ENCODE measurements at places on chromosomes 16 and 17.

GRCh38 chr17:57589151-57590034 is 155.7 kb downstream of the CCDC182 start:
- H3K36me3 ChIP-seq, result no peaks in the 10 kb centered on the region
- H3K4me3 ChIP-seq, result no peak overlapping the region
- no peak for DNase-seq
- H3K27me3 ChIP-seq, result no peaks in the 10 kb centered on the region
- no peaks in the 10 kb centered on the region for H3K4me1 ChIP-seq

- DNase-seq, result no peak
- no peaks in the 10 kb centered on the region for H3K27me3 ChIP-seq
- no peaks in the 10 kb centered on the region for H3K36me3 ChIP-seq
- no peak overlapping the region for H3K27ac ChIP-seq
Observed at GRCh38 chr17:77869041-77869599, 89.4 kb upstream of the TNRC6C start.

DNA sequence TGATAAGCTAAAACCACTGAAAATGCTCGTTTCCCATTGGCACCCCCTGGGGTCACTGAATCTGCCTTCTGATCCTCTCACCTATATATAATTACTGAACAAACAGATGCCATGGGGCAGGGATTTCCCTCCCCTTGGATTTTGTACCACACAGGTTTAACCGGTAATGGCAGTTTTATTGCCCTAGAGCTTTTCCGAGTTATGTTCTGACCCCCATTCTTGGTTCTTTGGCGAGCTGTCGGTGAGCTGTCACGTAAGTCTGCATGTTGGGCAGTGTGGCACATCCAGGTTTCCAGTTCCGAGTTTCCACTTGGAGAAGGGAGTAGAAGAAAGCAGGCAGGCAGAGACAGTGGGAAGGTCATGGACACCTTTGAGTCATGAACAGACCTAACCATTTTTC is 7.1 kb downstream of the TMEM97 start:
- no peak for DNase-seq
- H3K4me3 ChIP-seq, result no peak overlapping the region
- H3K4me1 ChIP-seq, result no peaks in the 10 kb centered on the region

GRCh38 chr16:81587626-81588160 is 143.1 kb downstream of the CMIP start:
- no peak for DNase-seq
- no peak overlapping the region for H3K27ac ChIP-seq
- no peak overlapping the region for H3K4me3 ChIP-seq
- H3K4me1 ChIP-seq, result no peaks in the 10 kb centered on the region
- no peaks in the 10 kb centered on the region for H3K27me3 ChIP-seq

GRCh38 chr16:71384073-71384724 is 25.7 kb downstream of the CALB2 start:
- H3K27me3 ChIP-seq, result no peaks in the 10 kb centered on the region
- H3K27ac ChIP-seq, result no peak overlapping the region
- no peak overlapping the region for H3K4me3 ChIP-seq

DNA sequence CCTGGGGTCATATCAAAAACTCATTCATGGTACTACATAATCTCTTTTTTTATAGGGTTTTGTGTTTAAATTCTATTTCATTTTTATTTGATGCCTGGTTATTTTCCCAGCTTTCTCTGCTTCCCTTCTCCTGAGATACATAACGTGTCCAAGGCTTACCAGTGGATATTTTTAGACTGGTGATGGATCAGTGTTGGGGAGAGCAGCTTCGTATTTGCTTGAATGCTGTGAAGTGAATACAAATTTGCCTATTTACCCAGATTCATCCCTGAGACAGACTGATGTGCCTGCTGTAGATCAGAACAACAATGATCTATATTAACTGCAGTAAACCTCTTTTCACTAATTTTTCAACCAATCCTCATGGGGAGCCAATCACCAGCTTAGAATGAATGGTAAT is 43.2 kb upstream of the FOXJ1 start:
- no peak overlapping the region for H3K4me3 ChIP-seq
- H3K27ac ChIP-seq, result no peak overlapping the region
- peaks cover 53% of the 10 kb centered on the region for H3K4me1 ChIP-seq
- no peaks in the 10 kb centered on the region for H3K36me3 ChIP-seq

DNA sequence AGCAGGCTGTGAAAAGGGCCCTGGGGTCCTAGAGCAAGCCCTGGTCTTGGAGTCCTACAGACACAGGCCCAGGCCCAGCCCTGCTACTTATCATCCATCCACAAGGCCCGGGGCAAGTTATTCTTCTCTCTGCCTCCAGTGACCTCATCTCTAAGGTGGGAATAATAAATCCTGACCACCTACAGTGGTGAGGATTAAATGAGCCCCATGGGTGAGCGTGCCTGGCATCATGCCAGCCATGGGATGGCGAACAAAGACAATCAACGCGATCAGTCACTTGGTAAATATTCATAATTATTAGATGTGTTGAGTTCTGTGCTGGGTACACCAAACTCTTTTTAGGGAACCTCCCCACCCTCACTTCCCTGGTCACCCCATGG is 5.5 kb downstream of the KRT15 start:
- no peaks in the 10 kb centered on the region for H3K4me1 ChIP-seq
- no peak overlapping the region for H3K4me3 ChIP-seq
- no peaks in the 10 kb centered on the region for H3K27me3 ChIP-seq
- H3K27ac ChIP-seq, result no peak overlapping the region

GRCh38 chr17:8315764-8316217 is 5.8 kb downstream of the ARHGEF15 start:
- DNase-seq, result no peak
- no peaks in the 10 kb centered on the region for H3K4me1 ChIP-seq
- H3K27me3 ChIP-seq, result no peaks in the 10 kb centered on the region
- no peak overlapping the region for H3K4me3 ChIP-seq

DNA sequence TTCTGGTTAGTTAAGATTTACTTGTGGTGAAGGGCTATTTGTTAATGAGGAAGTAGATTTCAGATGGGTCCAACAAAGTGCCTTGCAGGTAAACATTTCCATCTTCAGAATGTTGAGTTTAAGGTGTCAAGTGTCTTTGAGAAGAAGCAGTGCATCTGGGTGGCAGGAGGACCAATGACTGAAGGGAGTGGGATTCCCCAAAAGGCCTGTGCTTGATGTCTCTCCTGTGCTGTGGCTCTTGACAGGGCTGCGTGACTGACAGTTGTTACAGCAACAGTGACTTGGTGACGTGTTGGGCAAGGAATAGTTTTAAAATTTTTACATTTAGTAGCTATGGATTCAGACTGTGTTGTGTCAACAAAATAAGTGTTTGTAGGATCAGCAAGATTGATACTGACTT is 149.9 kb downstream of the PHKB start:
- H3K27me3 ChIP-seq, result no peaks in the 10 kb centered on the region
- no peak overlapping the region for H3K4me3 ChIP-seq
- no peak overlapping the region for H3K27ac ChIP-seq
- H3K36me3 ChIP-seq, result peaks cover 12% of the 10 kb centered on the region

- peak overlapping the region; percentile 54 for H3K4me3 ChIP-seq
- no peak overlapping the region for H3K27ac ChIP-seq
- H3K4me1 ChIP-seq, result peaks cover 11% of the 10 kb centered on the region
- no peak for DNase-seq
Observed at GRCh38 chr17:62703261-62703775, 75.8 kb downstream of the MRC2 start.

- H3K36me3 ChIP-seq, result no peaks in the 10 kb centered on the region
- peak overlapping the region; percentile 14 for H3K27ac ChIP-seq
- H3K4me1 ChIP-seq, result peaks cover 6% of the 10 kb centered on the region
- no peak overlapping the region for H3K4me3 ChIP-seq
- DNase-seq, result peak; percentile 22
Observed at GRCh38 chr17:57995076-57995956, 7.3 kb upstream of the VEZF1 start.

DNA sequence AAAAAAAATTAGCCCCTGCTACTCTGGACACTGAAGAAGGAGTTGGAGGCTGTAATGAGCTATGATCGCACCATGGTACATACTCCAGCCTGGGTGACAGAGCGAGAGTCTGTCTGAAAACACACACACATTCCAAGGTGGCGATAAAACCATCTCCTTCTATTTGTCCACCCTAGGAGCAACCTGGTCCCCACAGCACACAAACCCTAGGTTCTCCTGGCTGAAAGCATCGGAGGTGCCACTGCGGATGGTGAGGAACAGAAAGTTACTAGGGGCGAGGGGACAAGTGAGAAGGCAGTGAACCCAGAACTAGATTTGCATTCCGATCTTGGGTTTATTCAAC is 1.4 kb upstream of the ECI1 start:
- H3K27me3 ChIP-seq, result no peaks in the 10 kb centered on the region
- no peak overlapping the region for H3K27ac ChIP-seq
- H3K4me3 ChIP-seq, result no peak overlapping the region
- H3K36me3 ChIP-seq, result peaks cover 30% of the 10 kb centered on the region
- DNase-seq, result no peak

DNA sequence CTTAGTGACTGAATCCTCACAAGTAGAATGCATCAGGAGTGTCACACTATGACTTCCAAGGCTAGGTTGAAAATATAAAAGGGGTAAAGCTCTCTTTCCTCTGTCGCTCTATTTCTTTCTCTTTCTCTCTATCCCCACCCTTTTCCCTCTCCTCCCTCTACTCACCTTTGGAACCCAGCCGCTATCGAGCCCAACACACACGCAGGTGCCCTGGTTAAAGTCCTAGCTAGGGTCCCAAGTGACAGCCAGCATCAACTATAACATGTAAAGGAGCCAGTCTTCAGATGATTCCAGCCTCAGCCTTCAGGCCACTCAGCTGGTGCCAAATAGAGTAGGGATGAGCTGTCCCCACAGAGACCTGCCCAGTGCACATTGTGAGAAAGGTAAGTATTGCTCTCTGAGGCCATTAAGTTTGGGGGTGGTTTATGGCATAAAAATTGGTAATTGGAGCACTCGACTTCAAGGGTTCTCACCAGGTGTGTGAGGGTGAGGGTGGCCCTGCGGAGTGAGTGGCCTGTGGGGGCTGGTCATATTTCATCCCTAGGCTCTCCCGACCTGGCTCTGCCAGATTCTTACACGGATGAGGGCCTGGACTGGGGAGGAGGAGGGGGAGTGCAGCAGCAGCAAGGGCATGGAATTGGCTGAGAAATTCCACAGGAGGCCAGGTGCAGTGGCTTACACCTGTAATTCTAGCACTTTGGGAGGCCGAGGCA is 14.9 kb upstream of the C16orf54 start:
- no peaks in the 10 kb centered on the region for H3K36me3 ChIP-seq
- no peaks in the 10 kb centered on the region for H3K27me3 ChIP-seq
- H3K4me3 ChIP-seq, result no peak overlapping the region
- no peaks in the 10 kb centered on the region for H3K4me1 ChIP-seq
- no peak overlapping the region for H3K27ac ChIP-seq

DNA sequence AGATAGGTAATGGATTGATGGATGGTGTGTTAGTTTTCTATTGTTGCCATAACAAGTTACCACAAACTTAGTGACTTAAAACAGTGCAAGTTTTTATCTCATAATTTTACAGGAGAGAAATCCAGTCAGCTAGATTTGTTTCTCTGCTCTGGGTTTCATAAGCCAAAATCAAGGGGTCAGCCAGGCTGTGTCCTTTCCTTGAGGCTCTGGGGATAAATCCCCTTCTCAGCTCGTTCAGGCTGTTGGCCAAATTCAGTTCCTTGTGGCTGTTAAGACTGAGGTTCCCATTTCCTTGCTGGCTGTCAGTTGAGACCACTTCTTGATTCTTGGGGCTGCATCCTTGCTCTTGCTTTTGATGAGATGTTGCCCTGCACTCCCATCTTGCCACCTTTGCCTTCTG is 204.9 kb upstream of the CDH13 start:
- H3K4me1 ChIP-seq, result no peaks in the 10 kb centered on the region
- H3K36me3 ChIP-seq, result no peaks in the 10 kb centered on the region
- DNase-seq, result no peak
- H3K27ac ChIP-seq, result no peak overlapping the region

- H3K27ac ChIP-seq, result no peak overlapping the region
- no peak overlapping the region for H3K4me3 ChIP-seq
- H3K27me3 ChIP-seq, result no peaks in the 10 kb centered on the region
- DNase-seq, result no peak
Observed at GRCh38 chr16:11597235-11598095, 10.7 kb upstream of the LITAF start.

DNA sequence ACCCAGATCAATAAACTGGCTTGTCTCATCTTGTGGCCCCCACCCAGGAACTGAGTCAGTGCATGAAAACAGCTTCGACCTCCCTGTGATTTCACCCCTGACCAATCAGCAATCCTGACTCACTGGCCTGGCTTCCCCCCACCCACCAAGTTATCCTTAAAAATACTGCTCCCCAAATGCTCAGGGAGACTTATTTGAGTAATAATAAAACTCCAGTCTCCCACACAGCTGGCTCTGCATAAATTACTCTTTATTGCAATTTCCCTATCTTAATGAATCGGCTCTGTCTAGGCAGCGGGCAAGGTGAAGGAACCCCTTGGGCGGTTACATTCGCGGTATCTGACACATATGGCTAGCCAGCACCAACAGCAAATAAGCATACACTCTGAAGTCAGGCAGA is 9.8 kb upstream of the RABEP1 start:
- H3K4me1 ChIP-seq, result no peaks in the 10 kb centered on the region
- no peak overlapping the region for H3K4me3 ChIP-seq
- H3K27me3 ChIP-seq, result no peaks in the 10 kb centered on the region
- H3K27ac ChIP-seq, result no peak overlapping the region

- H3K27me3 ChIP-seq, result no peaks in the 10 kb centered on the region
- no peak overlapping the region for H3K4me3 ChIP-seq
- DNase-seq, result no peak
- no peak overlapping the region for H3K27ac ChIP-seq
- no peaks in the 10 kb centered on the region for H3K36me3 ChIP-seq
Observed at GRCh38 chr17:57537524-57538410, 207.3 kb downstream of the CCDC182 start.

GRCh38 chr16:84404936-84405639 is 36.8 kb downstream of the ATP2C2 start:
- DNase-seq, result no peak
- no peak overlapping the region for H3K27ac ChIP-seq
- H3K27me3 ChIP-seq, result peaks cover 3% of the 10 kb centered on the region
- H3K4me1 ChIP-seq, result no peaks in the 10 kb centered on the region
- H3K36me3 ChIP-seq, result no peaks in the 10 kb centered on the region

DNA sequence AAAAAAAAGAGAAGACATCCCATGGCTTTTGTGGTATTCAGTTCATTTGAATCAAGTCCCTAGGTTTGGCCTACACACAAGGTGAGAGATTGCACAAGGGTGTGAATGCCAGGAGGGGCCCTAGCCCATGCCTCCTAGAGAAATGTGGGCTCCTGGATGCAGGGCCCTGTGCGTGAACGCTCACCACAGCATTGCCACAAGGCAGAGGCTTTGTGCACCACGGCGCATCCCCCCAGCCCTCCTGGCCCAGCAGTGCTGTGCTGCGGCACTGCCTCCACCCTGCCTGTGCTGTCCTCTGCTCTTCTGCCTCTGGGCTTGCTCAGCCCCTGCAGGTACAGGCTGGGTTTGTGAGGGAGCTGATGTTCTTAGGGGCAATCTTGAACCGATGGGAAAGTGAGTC is 80.9 kb upstream of the MED9 start:
- H3K27me3 ChIP-seq, result no peaks in the 10 kb centered on the region
- H3K36me3 ChIP-seq, result no peaks in the 10 kb centered on the region
- no peak overlapping the region for H3K27ac ChIP-seq
- no peak for DNase-seq
- no peak overlapping the region for H3K4me3 ChIP-seq

GRCh38 chr16:14309906-14310305 is 238.8 kb downstream of the MRTFB start:
- H3K4me1 ChIP-seq, result no peaks in the 10 kb centered on the region
- no peak overlapping the region for H3K27ac ChIP-seq
- no peak for DNase-seq
- no peaks in the 10 kb centered on the region for H3K36me3 ChIP-seq
- no peak overlapping the region for H3K4me3 ChIP-seq

- no peaks in the 10 kb centered on the region for H3K4me1 ChIP-seq
- H3K36me3 ChIP-seq, result no peaks in the 10 kb centered on the region
- peaks cover 3% of the 10 kb centered on the region for H3K27me3 ChIP-seq
- H3K4me3 ChIP-seq, result no peak overlapping the region
- DNase-seq, result no peak
- no peak overlapping the region for H3K27ac ChIP-seq
Observed at GRCh38 chr16:22641131-22641628, 130.5 kb downstream of the NPIPB5 start.
